ENCODE measurements at places on chromosomes 6 and 20.

- no peak for DNase-seq
Measured at GRCh38 chr20:43009532-43009931, 180.2 kb downstream of the PTPRT start.

DNA sequence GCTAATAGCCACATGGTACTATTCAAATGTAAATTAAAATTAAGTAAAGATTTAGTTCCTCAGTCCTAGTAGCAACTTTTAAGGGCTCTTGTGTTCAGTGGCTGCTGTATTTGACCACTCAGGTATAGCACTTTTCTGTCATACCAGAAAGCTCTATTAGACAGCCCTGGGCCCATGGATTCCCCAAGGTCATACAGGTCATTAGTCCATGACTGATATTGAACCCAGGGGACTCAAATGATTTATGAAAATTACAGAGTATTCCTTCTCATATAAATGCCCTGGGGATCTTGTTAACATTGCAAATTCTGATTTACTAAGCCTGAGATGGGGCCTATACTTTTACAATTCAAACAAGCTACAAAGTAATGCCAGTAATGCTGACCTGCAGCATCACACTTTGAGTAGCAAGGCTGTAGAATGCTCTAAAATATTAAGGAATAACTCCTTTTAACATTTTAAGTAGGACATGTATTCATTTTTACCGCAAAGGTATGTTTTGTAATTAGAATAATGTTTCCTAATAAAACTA, 29.6 kb downstream of the RNF217 start:
- no peak for DNase-seq

DNA sequence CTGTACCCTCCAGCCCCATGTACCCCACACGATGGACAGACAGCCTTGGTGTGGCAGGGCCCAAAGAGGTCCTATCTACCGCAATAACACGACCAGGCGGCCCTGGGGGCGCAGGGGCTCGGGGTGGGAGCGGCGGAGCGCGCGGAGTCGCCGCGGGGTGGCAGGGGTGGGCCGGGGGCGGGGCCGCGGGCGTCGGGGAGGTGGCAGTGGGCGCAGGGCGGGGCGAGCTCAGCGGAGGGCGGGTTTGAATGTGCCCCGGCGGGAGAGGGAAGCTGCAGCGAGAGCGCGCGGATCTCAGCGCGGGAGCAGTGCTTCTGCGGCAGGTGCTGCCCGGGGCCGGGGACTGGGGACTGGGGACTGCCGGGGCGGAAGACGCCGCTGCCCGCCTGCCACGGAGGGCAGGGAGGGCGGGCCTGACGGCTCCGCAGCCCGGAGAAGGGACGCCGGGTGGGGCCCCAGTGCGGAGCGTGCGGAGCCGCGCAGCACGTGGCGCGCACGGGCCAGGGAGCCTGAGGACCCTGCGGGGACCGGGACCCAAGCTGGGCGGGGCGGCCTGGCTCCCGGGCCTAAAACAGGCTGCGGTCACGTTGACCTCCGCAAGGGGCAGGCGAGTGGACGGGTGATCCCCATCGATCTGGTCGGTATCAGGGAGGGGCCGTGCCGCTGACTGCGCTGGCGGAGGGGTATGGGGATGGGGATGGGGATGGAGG, at the start of gene SLC29A1:
TSS of gene SLC29A1 (plus strand) at position 277 of the 710 bp plus-strand sequence. CDS start 3,719 bp downstream, outside the sequence.
- peak; percentile 71 for DNase-seq

DNA sequence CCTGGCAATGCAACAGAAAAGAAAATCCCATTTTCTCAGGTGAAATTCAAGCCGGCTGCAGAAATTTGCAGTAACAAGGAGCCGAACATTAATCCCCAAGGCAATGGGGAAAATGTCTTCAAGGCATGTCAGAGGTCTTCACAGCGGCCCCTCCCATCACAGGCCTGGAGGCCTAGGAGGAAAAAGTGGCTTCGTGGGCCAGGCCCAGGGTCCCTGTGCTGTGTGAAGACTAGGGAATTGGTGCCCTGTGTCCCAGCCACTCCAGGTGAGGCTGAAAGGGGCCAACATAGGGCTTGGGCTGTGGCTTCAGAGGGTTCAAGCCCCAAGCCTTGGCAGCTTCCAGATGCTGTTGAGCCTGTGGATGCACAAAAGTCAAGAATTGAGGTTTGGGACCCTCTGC, 111.7 kb downstream of the CD24 start:
- DNase-seq, result no peak

DNA sequence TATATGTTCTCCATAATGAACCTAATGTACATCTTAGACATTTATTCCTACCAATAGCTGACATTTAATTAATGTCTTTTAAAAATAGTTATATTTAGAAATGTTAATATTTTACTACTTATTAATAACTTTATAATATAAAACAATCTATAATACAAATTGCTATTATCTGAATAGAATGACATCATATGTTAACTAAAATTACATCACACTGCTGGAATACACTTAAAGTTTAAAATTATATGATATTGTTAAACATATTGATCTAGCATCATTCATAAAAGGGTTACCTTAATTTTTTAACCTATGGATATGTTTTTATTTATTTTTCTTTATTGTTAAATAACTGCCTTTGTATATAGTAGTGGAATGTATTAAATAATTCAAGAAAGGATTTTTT, 660.2 kb upstream of the ADGRB3 start:
- DNase-seq, result no peak

- no peak for DNase-seq
Measured at GRCh38 chr6:38137608-38138265, 318.2 kb downstream of the ZFAND3 start.

GRCh38 chr20:20207872-20208271, 155.5 kb downstream of the CFAP61 start:
- no peak for DNase-seq

GRCh38 chr6:2168480-2168879, 76.9 kb downstream of the GMDS start:
- no peak for DNase-seq

DNA sequence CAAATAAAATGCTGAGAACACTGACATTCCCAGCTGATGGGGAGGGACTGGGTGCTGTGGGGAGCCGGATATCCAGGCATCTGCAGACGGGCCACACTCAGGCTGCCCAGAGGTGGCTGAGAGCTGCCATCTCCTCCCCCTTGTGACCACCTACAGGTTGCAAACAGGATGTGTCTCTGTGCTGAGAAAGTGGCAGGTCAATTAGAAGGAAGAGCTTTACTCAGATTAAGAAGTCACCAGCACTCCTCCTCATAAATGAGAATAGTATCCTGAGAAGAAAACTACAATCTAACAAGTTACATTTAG, 63.0 kb downstream of the HUS1B start:
- DNase-seq, result no peak

GRCh38 chr6:150251566-150252186, 108.8 kb downstream of the PPP1R14C start:
- DNase-seq, result no peak

- DNase-seq, result no peak
Measured at GRCh38 chr6:34771727-34772126, 14.4 kb downstream of the SNRPC start.

DNA sequence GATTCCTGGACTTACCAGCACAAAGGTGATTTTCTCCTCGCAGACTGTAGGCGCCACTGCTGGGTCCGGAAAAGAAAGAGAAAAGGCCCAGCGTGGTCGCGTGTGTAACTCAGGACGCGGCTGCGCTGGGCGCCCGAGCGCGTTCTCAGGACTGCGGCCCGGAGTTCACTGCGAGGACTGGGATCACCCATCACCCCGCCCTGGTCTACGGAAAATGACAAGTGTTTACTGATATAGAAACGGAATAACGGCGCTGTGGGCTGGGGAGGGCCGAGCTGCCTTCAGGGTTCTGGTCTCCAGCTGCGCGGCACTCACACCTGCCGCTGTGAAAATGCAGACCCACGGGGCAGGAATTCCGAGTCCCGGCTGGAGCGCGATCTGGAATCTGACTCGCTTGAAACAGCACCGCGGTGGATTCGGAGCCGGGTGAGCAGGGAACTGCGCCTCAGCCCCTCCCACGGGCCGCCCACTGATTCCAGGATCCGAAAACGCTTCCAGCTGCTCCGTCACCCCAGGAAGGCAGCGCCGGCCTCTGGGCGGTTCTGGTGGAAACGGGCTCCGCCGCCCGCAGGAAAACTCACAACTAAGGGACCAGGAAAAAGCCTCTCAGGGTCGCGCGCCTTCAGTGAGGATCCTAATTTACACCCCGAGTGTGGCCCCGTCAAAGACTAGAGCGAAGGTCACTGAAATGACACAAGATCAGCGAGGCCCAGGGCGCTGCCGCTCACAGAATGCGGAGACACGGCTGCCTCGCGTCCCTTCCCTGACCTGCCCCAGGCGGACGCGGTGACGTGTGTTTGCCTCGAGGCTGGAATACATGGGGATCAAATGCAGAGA, 34.5 kb downstream of the HLA-A start:
- no peak for DNase-seq

- no peak for DNase-seq
Measured at GRCh38 chr20:48012401-48012974, 227.2 kb upstream of the SULF2 start.

DNA sequence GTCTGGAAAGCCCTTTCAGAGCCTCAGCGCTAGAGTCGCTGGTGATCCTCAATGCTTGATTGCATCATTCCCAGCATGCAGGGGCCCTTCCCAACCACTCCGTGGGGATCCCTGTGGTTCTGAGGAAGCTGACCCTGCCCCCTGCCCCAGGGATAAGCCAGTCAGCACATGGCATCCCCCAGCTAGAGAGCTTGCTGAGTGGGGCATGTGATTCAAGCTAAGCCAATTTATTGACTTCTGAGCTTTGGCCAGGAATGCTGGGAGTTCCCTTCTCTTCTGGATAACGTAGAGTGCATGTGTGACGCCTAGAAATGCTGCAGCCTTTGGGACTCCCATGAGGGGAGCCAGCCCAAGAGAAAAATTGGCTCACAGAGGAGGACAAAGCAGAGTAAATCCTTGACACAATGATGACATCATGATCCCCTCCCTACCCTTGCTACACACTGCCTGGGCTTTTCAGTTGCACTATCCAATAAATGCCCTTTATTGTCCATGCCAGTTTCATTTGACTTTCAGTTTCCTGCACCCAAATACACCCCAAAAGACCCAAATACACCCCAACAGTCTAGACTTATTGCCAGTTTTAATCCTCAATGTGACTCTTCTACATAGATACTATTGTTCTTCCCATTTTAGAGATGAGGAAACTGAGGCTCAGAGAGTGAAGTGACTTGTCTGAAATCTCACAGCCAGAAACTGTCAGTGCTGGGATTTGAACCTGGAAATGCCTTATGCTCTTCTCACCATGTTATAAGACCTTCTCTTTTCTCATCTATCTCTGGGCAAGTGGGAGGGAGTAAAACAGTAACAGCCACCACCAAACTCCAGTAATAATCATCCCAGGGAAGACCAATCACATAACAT, 34.3 kb downstream of the KCNB1 start:
- DNase-seq, result no peak

GRCh38 chr6:142624978-142625715, 319.8 kb downstream of the HIVEP2 start:
- no peak for DNase-seq

- no peak for DNase-seq
Measured at GRCh38 chr6:160130729-160131484, 9.3 kb downstream of the SLC22A1 start.

DNA sequence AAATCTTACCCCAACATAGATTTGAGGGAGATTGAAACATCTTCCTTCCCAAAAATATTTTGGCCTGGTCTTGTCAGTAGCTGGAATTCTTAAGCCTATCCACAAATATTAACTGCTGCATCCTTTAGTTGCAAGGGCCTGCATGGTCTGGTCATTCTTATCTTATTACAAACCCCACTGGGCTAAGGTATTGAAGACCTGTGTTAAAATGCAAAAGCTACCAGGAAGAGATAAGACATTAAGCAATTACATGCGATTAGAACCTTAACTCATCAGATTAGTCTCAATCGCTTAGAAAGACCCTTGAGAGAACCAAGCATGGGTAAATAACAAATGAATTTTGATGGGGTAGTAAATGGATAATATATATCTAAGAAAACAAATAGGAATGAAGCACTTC, 426.6 kb downstream of the FRK start:
- no peak for DNase-seq

- no peak for DNase-seq
Measured at GRCh38 chr20:37567331-37567665, 39.6 kb upstream of the BLCAP start.

DNA sequence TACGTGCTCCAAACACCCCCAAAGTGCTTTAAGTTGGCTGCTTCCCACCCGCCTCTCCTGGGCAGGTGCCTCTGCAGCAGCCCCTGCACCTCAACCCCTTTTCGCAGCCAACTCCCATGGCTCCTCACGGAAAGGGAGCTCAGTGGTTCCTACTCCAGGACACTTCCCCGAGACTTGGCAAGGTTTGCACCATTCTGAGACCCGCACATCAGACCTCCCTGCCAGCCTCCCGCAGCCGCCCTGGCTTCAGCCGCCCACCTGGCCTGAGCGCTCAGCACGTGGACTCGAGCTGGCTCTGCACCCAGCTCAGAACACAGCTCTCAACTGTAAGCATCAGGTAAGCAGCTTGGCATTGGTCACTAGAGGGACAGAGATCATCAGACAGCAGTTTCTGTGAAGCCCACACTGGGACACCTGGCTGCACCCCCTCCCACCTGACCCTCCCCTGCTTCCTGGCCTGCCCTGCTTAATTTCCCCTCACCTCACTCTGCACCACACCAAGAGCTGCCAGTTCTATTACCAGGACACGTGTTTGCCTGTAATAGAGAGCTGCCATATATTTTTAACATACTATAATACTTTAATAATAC, 28.5 kb downstream of the GMDS start:
- no peak for DNase-seq

DNA sequence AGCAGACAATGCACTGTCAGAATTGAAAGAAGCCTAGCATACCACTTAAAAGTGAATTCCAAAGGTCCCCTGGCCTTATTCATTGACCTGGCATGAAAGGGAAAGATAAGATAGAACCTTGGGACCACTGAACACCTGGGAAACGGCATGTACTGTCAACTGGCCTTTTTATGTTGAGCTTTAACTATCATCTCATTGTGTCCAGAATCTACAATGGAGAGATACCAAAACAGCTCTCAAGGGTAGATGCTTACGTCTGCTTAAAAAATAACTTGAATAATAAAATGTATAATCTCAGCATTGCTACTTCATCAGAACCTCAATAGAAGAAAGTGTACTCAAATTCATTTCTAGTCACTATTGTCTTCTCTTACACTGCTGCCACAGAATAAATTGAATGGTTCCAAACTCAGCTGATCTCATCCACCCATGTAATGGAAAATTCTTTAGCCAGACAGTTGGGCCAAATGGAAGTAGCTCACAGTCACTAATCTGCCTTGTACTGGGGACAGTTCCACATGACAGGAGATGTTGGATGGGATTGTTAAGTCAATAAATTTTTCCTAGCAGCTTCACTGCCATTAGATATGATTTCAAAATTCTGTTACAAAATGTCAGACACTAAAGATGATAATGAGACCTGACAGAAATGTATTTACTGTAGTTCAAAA, 93.8 kb downstream of the MLIP start:
- no peak for DNase-seq

- no peak for DNase-seq
Measured at GRCh38 chr6:169638915-169639314, 62.9 kb downstream of the WDR27 start.

- no peak for DNase-seq
Measured at GRCh38 chr6:134464690-134465411, 146.9 kb upstream of the SGK1 start.

DNA sequence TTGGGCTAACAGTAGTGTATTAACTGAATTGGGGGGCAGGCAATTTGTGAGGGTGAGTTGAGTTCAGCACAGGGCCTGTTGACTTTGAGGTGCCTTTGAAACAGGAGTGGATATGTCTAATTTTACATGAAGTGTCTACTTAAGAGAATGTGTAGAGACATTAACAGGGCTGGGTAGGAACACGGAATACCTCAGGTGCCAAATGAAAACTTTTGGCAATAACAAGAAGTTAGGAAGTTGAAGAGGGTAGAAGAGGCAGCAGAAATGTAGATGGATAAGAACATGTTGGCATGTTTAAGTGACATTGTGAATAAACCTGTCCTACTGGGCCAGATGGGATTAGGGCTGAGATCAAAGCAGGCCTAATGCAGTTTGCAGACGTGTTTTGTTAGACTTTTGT, 117.0 kb downstream of the SLC16A10 start:
- DNase-seq, result no peak
